KG1 (cell line): ENCODE measurements at places on chromosomes 3 and 15.

DNA sequence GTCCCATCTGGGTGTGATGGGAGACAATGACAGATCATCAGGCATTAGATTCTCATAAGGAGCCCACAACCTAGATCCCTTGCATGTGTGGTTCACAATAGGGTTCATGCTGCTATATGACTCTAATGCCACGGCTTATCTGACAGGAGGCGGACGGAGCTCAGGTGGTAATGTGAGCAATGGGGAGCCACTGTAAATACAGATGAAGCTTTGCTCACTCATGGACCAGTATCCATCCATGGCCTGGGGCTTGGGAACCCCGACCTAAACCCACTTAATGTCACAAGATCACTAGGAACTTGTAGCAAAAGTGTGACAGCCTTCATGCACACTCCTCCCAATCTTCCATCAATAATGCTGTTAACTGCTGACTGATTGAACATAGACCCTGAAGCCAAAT is 2.0 kb upstream of the FAM219B start:
- DNase-seq = no peak

DNA sequence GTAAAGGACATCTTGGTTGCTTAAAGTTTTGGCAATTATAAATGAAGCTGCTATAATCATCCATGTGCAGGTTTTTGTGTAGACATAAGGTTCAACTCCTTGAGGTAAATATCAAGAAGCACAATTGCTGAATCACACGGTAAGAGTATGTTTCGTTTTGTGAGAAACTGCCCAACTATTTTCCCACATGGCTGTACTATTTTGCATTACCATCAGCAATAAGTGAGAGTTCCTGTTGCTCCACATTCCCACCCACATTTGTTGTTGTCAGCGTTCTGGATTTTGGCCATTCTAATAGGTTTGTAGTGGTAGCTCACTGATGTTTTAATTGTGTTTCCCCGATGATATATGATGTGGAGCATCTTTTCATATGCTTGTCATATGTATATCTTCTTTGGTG is 118.5 kb upstream of the KCNMB2 start:
- no peak for DNase-seq

DNA sequence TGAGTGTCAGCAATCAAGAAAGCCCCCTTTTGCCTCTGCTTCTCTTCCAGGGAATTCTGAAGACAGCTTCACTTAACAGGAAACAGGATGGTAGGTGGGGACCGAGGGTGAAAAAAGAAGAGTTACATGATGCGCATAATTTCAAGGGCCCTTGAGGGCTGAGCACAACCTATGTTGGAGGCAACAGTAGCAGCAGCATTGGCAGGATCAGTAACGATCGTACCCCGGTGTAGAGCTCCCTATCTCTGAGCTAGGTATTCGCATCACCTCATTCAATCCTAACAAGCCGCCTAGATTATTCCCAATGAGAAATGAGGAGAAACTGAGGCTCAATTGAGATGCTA is 432 bp upstream of the RAD54L2 start:
- no peak for DNase-seq

DNA sequence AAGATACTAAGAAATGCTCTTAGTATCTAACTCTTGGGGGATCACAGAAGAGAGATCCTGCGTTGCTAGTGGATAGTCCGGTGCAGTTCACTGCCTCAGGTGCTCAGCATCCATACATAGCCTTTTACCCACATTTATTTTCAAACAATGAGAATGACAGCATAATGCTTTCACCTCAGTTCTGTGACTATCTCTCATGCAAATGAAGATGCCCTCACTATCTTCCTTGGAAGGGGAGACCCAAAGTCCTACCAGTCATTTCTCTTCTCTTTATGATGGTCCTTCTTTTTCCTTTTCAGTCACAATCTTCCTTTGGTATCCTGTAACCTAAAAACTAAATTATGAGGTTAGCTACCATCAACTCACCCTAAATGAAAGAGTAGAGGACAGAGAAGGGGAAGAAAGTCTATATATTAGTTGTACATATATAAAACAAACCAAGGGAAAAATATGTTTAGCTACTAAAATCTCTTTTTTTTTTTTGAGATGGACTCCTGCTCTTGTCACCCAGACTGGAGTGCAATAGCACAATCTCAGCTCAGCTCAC is 30.9 kb upstream of the SLC28A2 start:
- no peak for DNase-seq

DNA sequence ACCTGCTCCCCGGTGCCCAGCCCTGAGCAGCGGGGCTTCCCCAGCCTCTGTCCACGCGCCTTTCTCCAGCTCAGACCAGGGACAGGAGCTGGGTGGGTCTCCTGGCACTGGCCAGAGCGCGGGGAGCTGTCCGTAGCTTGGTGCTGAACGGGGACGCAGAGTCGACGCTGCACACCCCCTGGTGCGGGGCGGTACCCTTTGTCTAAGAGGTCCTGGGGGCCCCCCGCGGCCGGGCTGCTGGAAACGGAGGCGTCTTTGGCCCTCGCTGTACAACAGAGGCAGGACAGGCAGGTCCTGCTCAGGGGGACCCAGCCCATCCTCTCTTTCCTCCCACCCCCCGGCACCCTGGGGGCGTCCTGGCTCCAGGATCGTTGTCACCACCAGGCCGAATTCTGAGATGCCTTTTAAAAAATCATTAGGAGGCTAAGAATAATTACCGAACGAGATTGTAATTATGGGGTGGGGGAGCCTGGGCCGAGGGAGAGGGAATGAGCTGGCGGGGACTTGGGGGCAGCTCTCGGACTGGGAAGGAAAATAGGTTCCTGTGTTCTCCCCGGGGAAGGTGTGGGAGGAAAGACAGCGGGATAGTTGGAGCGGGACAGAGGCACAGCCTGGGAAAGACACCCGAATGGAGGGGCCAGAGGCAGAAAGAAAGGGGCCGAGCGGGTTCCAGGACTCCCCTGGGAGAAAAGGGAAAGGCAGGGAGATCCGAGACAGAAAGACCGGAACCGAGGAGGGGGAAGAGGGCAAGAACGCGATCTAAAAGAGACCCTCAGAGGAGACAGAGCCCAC is 4.1 kb upstream of the SKOR1 start:
- DNase-seq = no peak

GRCh38 chr3:8597219-8597853 is 47.3 kb downstream of the SSUH2 start:
- DNase-seq = no peak

DNA sequence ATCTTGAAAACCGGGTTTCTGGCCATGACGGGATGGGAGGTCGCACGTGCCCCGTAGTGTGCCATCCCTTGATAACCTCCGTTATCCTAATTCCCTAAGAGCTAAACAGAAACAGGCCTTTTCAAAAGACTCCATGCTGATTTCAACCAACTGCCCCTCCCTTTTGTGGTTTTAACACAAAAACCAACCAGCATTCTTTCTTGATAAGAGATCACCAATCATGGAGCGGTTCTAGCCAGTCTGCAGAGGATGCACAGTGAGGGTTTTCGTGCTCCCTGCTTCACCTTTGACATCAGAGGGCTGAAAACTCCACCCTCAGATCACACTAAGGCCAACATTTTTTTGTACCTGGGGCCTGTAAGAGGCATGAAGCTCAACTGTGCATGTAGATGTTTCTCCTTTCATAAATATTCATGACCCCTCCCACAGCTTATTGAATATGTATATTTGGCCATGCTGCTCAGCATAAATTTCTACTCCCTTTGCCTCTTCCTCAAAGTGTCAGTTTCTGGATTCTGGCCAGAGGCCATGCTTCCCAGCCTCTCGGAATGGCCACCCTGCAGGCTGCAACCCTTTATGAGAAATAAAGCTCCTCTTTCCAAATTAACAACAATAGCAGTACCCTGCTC is 41.3 kb downstream of the FAM3D start:
- DNase-seq = no peak

- DNase-seq = no peak
These were observed 29.4 kb upstream of the LDHAL6B start for GRCh38 chr15:59177317-59177660.

- no peak for DNase-seq
These were observed 27.3 kb downstream of the ARL8B start for GRCh38 chr3:5149306-5149880.

DNA sequence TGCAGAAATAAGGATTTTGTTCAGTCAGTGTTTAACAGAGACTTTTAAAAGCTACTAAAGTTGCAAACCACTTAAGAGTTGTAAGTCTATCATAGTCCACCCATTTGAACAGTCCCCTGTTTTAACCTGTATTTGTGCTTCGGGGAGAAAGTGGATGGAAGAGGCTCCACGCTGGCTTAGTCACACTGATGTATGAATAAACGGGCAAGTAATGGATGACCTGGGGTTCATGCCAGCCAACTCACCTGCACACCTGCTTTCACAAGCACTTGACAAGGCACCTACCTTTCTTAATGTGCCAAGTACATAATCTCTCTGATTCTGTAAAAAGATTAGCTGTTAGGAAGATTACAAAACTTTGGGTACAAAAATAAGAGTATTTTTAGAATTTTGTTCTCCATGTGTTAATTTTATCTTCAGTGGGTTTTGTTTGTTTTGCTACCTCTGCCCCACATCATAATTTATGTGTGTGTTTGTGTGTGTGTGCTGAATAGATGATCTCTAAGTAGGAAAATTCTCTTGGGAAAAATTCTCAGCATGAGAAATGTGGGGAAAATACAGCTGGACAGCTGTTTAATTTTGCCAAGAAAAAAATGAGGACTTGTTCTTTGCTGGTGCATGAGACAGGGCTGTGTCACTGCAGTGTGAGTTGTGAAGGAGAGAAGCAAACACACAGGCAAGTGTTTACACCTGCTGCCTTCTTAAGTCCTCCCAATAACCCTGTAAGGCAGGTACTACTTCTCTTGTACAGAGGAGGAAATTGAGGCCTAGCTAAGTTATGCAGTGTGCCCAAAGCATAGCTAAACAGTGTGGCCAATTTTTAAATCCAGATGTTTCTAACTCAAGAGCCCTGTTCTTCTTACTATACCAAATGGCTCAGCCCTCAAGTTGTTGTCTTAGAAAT is 181.2 kb upstream of the IL12A start:
- no peak for DNase-seq

GRCh38 chr15:71103102-71103676 is 12.1 kb upstream of the THSD4 start:
- DNase-seq = no peak

DNA sequence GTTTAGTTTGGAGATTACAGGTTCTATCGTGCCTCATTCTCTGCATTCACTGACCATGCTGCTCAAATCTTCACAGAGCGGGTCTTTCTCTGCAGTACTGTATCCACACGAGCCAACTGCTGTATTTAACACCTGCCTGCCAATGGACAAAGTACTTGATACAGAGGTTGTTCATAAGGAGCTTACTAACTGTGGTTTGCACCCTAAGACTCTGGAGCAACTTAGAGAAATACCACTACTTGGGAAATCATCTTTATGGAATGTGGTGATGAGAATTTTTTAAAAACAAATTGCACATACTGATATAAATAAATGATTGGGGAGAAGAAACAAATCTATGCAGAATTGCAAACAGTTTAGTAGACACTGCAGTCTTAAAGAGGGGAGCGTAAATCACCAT is 90.0 kb downstream of the PPP2R3A start:
- DNase-seq = no peak

GRCh38 chr3:24688446-24689148 is 193.9 kb upstream of the THRB start:
- no peak for DNase-seq

DNA sequence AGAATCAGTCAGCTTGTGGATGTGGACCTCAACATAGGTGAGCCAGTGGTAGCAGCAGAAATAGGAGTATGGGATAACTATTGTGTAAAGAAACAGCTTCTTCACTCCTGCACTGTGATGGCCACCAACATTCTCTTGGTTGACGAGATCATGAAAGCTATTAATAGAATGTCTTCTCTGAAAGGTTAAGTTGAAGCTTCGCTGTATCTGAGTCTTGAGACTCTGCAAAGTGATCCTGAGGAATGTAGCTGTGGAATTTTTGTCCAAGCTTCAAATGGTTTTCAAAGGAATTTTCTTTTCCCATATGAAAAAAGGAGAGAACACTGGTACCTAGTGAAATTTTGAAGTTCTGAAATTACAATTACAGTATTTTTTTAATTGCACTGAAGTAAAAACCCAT is 146.3 kb downstream of the GMNC start:
- DNase-seq = no peak

- no peak for DNase-seq
These were observed 116.9 kb downstream of the B3GALNT1 start for GRCh38 chr3:160987982-160988964.

GRCh38 chr15:47988564-47988963 is 132.2 kb upstream of the SLC24A5 start:
- no peak for DNase-seq

DNA sequence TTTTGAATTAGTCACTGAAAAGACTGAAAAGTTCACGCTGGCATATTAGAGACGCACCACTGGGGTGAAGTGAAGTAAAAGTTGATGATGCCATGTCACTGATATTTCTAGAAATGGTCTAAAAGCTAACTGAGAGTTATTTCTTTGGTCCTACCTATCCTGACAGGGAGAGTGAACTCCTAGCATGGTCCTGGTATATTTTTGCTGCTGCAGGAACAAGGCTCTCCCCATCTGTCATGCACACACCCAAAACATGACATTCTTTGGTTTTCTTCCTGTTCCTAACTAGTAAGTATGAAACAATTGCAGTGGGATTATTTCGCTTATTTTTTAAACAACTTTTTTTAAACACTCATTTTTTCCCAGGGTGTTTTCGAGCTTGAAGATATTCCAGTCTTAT is 466.7 kb downstream of the ERC2 start:
- no peak for DNase-seq

DNA sequence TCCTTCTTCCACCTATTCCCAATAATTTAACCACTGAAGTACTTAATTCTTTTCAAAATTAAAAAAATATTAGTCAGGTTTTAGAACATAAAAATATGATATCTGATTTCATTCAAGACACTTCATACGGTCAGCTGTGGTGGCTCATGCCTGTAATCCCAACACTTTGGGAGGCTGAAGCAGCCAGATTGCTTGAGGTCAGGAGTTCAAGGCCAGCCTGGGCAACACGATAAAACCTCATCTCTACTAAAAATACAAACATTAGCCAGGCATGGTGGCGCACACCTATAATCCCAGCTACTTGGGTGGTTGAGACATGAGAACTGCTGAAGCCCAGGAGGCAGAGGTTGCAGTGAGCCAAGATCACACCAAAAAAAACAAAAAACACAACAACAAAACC is 56.7 kb downstream of the NBEAL2 start:
- no peak for DNase-seq

- DNase-seq = no peak
These were observed 213.8 kb downstream of the THSD4 start for GRCh38 chr15:71329041-71329440.

GRCh38 chr3:107307205-107307604 is 70.0 kb upstream of the CCDC54 start:
- DNase-seq = no peak

GRCh38 chr15:73081321-73081958 is 29.2 kb downstream of the NEO1 start:
- DNase-seq = no peak

GRCh38 chr15:41263891-41264351 is 32.9 kb downstream of the CHP1 start:
- DNase-seq = no peak
